ENCODE measurements at places on chromosomes 2 and 18.

DNA sequence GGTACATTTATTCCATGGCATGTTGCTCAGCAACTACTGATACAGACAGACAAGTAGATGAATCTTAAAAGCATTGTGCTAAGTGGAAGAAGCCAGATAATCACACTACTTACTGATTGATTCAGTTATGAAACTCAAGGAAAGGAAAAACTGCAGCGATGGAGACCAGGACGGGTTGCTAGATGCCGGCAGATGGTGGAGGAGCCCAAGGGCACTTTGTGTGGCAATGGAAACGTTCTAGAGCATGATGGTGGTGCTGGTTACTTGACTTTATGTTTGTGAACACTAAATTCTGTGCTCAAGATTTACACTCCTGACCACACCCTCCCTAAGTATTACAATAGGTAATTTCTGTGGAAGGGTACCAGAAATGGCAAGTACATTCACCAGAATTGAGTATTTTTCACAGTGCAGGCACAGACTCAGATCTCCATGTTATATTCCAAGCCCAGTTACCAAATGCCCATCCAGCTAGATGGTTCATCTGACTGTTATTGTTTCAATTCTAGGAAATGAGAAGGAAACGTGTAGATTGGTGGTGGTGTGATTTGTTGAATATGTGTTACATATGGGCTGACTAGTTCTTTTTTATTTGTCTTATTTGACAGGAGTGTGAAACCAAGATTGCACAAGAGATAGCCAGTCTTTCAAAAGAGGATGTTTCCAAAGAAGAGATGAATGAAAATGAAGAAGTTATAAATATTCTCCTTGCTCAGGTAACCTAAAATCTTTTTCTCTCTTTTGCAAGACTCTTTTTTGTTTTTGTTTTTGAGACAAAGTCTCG, 55.1 kb downstream of the RALBP1 start:
- no peak for DNase-seq

DNA sequence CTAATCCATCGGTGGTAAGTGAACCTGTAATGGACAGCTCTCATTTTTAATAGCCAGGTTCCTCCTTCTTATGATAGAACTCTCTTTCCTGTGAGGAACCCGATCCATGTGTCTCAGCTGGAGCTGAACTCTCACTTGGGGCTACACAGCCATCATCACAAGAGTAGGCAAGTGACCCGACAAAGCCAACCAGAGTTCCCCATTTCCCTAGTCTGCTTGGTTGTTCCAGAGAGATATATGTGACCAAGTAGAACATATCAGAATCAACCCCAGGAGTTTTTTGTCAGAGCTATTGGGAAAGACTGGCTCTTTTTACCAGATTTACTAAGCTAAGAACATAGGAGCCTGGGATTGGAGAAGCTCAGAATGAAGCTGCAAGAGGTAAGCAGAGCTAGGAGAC, 14.6 kb upstream of the HNRNPLL start:
- DNase-seq = no peak

DNA sequence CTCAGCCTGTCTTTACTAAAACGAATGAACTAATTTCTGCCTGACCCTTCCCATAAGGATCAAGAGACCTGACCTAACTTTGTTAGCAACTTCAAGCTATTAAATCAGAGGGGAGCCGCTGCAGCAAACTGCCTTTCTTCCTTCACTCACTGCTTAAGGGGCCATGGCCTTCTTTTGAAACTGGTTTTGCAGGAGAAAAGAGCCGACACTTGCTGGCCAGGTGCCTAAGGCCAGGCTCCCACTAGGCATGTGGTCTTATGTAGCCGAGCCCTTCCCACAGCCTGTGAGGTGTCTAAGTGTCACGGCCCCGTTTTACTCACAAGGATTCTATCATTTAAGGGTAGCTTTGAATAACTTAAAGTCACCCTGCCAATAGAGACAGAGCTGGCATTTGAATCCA, 130.8 kb downstream of the ZNF236 start:
- no peak for DNase-seq

- peak; percentile 14 for DNase-seq
These were observed 667 bp downstream of the TRIB2 start for GRCh38 chr2:12717191-12718014.

- DNase-seq = no peak
These were observed 215.8 kb downstream of the ZFP36L2 start for GRCh38 chr2:43010438-43011157.

- no peak for DNase-seq
These were observed 9.0 kb upstream of the HAAO start for GRCh38 chr2:42801381-42801780.

DNA sequence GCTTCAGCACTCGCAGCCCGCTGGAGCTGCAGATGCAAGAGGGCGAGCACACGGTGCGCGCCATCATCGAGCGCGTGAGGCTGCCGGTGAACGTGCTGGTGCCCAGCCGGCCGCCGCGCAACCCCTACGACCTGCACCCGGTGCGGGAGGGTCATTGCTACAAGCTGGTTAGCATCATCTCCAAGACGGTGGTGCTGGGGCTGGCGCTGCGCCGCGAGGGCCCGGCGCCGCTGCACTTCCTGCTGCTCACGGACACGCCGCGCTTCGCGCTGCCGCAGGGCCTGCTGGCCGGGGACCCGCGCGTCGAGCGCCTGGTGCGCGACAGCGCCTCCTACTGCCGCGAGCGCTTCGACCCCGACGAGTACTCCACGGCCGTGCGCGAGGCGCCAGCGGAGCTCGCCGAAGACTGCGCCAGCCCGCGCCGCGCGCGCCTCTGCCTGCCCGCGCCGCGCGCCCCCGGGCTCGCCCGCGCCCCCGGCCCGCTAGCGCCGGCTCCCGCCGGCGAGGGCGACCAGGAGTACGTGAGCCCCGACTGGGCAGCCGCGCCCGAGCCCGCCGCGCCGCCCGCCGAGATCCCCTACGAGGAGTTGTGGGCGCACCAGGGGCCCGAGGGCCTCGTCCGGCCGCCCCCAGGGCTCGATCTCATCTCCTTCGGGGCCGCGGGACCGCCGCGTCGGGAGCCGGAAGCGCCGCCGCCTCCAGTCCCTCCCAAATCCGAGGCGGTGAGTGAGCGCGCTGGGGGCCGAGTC, 11.8 kb downstream of the GAREM2 start:
- peak; percentile 75 for DNase-seq

DNA sequence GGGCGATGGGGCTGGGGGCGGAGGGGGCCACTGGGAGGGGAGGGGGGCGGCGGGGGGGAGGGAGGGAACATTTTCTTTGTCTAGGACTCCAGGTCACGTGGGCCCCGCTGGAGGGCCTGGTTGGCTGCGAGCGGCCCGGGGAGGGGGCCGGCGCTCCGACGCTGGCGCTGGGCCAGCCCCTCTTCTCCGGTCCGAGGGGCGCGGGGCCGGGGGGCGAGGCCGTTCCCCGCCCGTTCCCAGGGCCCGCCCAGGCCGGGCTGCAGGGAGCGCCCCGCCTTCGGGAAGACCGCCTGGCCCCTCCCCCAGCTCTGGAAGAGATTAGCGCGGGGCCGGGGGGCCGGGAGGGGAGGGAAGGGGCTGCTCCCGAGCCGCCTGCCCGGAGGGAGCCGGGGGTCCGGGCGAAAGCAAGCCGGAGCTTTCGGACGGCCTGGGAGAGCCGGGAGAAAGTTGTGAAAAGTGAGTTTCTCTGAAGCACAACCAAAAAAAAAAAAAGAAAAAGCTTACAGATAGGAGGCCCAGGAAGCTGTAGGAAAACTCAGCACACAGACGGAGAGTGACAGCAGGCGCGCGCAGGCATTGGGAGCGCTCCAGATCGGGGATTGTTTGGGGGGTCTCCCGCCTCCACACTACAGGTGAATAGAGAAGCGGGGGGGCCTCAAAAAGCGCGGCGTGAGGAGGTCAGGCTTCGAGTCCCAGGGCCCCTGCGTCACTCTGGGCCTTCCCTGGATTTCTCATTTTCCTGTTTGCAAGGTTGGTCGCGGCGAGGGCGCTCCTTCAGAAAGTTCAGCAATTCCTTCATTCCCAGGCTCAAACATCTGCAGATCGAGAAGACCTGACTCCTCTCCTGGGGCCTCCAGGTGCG, 84.1 kb upstream of the POMC start:
- peak; percentile 27 for DNase-seq

- DNase-seq = no peak
These were observed 68.1 kb downstream of the NEDD4L start for GRCh38 chr18:58112174-58112573.

- no peak for DNase-seq
These were observed 292.8 kb downstream of the EN1 start for GRCh38 chr2:118554616-118555015.

DNA sequence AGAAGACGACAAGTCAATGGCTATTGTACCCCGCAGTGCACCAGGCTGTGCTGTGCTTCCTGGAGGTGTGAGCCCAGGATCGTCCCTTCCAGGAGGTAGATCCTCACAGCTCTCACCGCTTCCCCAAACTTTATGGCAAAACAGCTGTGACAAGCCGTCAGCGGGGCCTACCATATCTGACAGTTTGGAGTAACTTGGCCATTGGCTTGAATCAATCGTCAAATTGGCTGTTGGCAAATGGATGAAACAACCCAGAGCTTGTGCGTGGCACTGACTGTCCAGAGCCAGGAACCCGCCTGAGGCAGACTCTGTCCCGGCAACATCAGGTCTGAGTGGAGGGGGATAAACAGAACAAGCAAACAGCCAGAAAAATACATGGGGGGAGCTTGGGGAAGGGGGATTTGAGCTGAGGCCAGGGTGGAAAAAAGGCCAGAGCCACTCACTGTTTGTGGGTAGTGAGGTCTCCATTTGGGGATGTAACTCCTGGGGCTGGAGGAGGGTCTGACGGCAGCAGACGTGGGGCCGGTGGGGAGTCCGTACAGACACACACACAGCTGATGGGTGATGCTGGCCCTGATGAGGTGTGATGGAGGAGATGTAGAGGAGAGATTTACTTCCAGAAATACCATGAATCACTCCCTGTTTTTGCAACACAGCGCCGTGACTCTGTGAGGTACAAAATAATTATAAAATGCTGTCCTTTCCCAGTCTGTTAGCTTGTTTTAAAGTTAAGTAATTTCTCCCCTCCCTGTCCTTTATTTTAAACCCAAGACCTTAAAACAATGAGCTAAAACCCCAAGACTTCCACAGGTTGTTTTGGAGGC, 174.8 kb downstream of the TWIST2 start:
- DNase-seq = no peak

DNA sequence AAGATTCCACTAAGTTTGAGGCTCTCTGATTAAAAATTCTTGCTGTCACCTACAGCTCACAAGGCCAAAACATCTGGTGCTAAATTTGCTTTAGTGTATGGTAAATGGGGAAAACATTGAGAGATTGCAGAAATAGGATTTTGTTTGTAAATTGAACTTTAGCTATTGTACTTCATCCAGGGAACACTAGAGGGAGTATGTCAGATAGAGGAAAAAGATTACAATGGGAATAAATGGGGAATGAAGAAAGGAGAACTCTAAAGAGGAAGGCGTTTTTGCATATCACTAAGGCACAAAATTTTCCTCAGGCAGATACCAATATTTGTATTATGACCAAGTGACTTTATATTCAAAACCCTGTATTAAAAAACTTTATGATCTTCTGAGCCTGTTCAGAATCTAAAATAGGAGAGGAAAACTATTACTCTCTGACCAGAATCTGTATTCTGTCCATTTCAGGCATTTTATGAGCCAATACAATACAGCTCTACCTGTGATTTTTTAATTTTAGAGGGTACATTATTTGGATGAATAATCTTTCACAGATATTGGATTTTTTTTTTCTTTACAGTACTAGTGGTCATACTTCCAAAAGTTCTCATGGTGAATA, 52.3 kb upstream of the ITGB6 start:
- DNase-seq = no peak

GRCh38 chr2:220071696-220072095, 444.3 kb downstream of the SLC4A3 start:
- no peak for DNase-seq

DNA sequence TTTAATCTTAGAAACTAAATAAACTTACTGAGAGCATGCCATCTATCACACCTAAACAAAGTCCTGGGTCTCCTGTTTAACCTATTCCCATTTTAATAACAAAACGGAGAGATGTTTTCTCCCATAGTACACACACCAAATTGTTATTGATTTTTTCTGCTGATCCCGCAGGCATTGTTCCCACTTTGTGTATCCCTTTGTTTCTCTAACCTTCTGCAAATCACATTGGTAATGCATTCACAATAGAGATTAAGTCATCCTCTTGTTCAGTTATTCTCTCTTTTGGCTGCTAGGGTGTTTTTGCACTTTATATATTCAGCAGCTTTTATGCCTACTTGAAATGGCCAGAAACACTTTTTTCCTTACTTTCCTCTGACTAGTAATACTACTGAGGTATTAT, 1071.9 kb upstream of the CDH2 start:
- DNase-seq = no peak

DNA sequence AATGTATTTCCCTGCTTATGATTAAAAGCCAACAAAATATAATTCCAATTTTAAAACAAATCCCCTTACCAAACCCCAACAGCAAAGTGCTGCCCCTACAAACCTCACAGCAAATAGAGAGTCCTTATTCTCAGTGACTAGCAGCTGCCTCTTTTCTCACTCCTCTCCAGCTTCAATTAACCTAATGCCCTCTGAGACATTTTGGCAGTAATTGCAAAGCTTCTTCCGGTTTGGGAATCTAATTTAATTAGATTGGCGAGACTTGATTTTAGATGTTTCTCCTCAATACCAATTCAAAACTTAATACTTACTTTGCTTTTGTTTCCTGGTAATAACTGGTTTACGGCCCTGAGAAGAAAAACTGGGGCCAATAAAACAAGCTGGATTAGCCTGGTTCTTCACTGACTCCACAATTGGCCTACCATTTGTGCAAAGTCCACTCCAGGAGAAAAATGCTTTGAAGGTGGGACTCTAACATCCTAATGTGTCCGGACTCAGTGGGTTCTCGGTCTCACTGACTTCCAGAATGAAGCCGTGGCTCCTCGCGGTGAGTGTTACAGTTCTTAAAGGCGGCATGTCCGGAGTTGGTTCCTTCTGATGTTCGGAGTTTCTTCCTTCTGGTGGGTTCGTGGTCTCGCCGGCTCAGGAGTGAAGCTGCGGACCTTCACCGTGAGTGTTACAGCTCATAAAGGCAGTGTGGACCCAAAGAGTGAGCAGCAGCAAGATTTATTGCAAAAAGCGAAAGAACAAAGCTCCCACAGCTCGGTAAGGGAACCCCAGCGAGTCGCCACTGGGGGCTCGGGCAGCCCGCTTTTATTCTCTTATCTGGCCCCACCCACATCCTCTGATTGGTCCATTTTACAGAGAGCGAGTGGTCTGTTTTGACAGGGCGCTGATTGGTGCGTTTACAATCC, 52.8 kb downstream of the SLC35F5 start:
- DNase-seq = no peak

DNA sequence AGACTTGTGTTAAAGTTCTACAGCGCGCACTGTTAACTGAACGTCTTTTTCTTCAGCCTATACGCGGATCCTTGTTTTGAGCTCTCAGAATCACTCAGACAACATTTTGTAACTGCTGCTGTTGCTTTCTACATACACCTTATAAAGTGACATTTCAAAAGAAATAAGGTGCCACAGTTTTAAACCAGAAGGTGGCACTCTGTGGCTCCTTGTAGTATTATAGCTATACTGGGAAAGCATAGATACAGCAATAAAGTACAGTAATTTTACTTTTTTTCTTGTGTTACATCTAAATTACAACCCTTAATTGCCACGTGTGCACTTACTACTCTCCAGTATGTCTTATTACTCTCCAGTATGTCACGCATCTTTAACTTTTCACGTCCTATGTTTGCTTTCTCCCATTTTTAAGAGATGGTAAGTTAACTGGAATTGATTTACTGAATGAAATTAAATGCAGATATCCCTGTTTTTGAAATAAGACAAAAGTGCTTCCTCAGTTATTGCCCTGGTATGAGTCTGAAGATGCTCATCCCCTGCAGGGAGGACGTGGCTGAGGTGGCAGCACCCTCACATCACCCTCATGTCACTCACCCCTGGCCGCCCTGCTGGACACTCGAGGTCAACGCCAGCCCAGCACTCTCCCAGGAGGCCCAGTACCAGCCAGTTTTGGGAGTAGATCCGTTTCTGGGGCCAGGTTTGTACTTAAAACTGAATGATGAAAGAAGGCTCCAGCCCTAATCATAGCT, 37.8 kb downstream of the GORASP2 start:
- DNase-seq = no peak
